ENCODE measurements at places on chromosomes 12 and 14.

DNA sequence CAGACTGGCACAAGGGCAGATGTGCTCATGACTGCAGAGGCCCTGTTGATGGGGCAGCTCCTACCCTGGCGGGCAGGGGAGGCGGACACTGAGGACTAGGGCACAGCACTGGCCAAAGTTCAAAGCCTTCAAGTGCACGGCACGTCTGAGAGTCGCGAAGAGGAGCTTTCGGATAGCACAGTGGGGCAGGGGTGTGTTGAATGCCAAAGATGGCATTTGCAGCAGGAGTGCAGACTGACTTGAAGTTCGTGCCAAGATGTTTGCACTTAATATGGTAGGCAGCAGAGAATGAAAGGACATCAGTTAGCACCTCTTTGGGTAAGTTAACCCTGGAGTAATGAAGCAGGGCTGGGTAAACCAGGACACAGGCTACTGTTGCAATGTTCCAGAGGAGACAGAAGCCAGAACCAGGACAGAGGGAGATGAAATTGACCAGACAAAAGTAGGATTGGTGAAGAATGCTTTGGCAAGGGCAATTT, 6.7 kb upstream of the EML1 start:
- no peak for DNase-seq

GRCh38 chr12:109930028-109930800, 30.1 kb downstream of the TCHP start:
- DNase-seq, result no peak

- no peak for DNase-seq
These were observed 3.0 kb downstream of the NTF3 start for GRCh38 chr12:5434647-5435560.

GRCh38 chr14:102452302-102452701, 57.3 kb downstream of the ANKRD9 start:
- no peak for DNase-seq

- DNase-seq, result no peak
These were observed 6.6 kb downstream of the POMT2 start for GRCh38 chr14:77314043-77314442.

GRCh38 chr12:84290168-84290567, 622.4 kb downstream of the SLC6A15 start:
- no peak for DNase-seq

- DNase-seq, result no peak
These were observed 126.3 kb downstream of the CEP83 start for GRCh38 chr12:94333396-94333795.

DNA sequence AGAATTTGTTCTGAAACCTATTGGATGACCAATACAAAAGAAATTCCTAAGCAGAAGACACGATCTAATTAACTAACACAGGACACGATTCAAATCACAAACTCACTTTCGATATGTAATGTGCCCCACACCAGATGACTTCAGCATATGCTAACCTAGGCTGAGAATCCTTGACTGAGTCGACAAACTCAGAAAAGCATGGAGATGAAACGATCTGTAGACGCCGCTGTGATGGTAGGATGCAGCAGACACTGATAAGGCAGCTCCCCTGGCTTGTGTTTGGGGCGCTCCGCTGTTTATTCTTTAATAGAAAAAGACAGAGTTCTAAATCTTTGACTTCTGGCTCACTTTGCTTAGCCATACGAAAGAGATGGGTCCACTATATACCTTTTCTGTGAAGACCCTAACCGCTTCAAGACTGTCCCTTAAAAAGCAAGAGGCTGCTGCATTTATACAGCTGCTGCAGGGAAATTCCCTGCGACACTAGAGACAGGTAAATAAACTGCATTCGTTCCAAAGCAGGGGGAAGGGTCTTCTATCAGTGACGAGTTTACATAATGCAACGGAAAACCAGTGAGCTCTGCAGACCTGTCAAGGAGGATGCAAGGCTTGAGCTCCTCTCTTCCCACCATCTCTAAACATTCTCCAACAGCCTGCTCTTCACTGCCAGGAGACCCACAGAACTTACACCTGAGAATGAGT, 929 bp downstream of the CHD8 start:
- DNase-seq, result no peak

DNA sequence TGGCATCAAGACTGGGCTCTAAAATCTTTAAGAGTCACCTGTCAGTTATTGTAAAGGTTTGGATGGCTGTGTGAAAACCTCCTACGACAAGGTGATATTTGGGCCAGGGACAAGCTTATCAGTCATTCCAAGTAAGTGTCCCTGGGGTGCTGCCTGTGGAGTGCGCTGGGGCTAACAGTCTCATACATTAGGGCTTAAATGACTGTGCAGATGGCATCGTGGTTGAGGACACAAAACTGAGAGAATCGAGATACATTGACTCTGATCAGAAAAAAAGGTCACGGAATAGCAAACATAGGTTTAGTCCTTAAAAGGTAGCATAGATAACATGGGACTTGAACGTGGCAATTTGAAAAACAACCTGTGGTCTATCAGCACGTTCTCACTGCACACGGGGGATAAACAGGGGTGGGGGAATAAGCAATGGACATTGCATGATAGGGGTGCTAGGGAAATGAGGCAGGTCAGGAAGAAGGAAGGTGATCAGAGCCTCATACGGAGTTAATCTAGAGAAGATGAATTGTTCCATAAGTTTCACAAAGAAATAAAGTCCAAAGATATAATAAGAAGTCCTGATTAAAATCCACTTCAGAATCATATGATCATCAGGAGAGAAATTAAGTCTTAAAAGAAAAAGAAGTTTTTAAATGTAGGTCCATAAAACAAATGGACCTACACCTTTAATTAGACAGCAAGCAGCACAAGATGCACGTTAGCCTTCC, 100.3 kb downstream of the DAD1 start:
- no peak for DNase-seq

DNA sequence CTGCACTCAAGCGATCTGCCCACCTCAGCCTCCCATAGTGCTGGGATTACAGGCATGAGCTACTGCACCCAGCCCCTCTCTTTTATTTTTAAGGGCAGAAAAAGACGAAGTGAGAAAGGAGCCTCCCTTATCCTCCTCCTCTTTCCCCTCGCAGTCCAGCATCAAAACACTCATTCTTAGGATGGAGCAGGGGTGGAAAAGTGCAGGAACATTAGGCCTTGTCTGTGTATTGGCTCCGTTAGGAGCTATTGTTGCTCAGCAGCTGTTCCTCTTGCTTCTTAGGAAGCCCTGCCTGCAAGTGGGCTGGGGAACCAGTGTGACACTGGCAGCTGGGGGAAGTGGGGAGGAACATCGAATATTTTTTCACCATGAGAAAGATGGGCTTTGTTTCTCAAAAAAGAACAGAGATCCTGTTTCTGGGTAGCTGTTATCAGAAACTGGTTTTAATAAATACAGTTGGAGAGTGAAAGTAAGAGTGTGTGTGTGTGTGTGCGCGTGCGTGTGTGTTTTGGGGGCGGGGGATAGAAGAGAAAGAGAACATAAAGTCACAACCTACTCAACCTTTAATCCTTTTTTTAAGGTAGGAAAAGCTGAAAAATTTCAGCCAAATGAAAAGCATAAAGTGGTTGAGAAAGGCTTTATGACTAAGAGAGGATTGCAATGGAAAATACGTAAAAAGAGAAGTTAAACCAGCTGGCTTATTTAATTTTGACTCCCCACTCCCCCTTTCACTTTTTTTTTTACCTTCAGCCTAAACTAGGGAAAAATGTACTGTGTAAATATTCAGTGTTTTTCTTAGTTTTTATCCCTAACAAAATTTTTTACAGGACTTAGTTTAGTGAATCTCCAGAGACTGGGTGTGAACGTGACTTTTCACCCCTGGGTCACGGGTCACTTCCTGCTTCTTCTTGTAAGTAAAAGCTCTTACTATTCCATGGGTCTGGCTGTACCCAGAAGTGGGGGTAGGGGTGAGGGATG, 197.2 kb upstream of the PLEKHG7 start:
- peak; percentile 68 for DNase-seq

All from muscle of arm (tissue), 14 donors.